ENCODE measurements at places on chromosomes 13 and 19.

DNA sequence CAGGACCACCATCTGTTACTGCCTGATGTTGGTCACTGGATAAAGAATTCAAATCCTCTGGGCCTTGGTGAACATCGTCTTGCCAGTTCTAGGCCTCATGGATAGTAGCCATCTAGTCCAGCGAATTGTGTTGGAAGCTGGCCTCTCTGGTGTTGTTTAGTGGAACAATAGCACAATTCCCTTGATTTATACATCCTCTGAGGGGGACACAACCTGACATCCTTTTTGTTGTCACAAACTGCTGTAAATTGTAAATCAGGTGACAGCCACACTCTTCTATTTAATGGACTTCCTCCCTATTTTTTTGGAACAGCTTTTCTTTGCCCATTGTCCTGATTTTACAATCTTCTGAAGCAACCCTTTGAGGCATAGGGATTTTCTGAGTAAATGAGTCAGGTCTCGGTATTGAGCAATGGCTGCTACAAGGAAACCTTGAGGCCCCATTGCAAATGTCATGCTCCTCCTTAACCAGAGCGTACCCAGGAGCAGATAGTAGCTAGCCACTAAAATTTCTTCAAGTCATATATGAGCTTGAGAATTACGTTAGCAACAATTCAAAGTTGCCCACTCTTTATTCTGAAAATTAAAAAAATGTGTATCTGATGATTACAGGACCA lies 263.3 kb downstream of the COG6 start:
- no peak for DNase-seq

- peak; percentile 96 for DNase-seq
Measured at GRCh38 chr13:45658586-45659235, 43.2 kb upstream of the ERICH6B start.

- no peak for DNase-seq
Measured at GRCh38 chr19:35790981-35791813, 15.8 kb downstream of the ARHGAP33 start.

DNA sequence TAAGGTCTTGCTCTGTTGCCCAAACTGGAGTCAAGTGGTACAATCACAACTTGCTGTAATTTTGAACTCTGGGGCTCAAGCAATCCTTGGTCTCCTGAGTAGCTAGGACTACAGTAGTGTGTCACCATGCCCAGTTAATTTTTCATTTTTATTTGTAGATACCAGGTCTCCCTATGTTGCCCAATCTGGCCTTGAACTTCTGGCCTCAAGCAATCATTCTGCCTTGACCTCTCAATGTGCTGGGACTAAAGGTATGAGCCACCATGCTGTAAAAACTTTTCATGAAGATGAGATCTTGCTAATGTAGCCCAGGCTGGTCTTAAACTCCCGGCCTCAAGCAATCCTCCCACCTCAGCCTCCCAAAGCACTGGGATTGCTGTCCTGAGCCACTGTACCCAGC lies 15.1 kb upstream of the NAA16 start:
- no peak for DNase-seq

DNA sequence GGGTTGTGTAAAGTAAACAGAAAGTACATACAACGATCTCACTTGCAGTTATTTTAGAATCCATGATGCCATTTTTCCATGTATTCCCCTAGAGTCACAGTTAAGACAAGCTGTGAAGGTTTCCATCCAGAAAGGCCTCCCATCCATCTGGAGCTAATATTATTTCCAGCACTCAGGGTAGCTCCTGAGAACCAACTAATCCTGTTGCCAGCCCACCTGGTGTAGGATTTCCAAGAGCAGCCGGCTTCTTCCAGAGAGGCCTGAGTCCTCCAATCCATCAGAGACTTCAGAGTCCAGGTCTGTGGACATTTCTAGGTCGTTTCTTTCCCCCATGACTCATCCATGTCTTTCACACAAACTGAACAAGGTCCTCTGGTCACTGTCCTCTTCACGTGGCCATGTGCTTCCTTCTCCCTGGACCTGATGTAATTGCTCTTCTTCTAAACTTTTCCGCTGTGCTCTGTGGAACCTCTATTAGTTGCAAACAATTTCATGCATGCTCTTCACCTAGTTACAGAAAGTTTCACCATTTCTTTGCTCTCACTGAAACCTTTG lies 270.3 kb upstream of the TMTC4 start:
- no peak for DNase-seq

DNA sequence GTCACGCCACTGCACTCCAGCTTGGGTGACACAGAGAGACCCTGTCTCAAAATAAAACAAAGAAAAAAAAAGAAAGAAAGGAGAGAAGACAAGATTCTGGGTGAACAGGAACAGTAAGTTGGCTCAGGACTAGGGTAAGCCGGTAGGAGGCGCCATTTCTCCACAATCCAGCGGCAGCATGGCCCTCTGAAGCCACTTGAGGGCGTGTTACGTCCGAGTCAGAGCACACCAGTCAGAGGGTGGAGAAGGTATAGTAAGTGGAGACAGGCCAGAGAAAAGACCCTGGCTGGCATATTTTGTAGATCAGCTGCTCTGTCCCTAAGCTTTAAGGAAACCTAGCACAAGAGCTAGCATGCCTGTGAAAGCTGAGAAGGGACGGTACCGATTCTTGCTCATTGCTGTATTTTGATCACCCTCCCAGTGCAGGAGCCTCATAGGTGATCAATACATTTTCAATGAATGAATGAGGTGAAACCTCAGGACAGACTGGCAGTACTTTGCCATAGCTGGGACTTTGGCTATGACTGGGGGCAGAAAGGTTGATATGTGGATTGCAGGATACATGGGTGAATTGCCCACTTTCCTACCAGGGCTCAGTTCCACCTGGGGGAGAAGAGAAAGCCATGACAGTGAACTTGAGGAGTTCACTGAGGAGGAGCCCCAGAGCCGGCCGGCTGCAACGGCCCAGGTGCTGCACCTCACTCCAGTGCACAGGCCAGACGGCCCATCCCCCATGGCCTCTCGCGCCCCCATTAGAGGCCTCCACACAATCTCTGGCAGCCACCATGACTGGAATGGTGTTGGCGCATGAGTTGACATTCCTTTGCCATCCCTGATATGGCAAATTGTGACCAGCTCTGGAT lies 23.5 kb downstream of the POU2F2 start:
- DNase-seq, result peak; percentile 88

- peak; percentile 83 for DNase-seq
Measured at GRCh38 chr19:32675720-32676185, at the start of gene RGS9BP. TSS of gene RGS9BP (plus strand) at chr19:32675848. CDS start at chr19:32676264, 416 bp downstream.

- peak; percentile 39 for DNase-seq
Measured at GRCh38 chr19:39192846-39193245, 3.9 kb upstream of the NCCRP1 start.

DNA sequence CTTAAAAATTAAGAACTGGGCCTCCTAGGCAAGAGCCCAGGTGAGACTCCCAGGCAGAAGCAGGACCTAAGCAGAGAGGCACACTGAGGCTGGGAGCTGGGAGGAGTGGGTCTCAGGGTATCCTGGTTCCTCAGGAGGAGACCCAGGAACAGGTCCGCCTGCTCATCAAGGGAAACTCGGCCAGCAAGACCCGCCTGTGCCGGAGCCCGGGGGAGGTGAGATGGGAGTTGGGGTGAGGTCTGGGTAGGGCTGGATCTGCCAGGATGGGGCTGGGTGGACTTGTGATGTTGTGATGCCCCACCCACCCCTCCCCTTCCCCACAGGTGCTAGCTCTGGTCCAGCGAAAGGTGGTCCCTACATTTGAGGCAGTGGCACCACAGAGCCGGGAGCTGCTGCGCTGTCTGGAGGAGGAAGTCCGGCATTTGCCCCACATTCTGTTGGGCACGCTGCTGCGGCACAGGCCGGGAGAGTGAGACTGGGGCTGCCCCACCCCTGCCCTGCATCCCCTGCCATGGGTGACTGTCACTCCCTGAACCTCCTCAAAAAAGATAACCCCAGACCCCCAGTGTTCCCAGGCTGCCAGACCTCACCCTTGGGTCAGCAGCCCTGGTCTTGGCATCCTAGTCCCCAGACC lies 6.9 kb downstream of the HAUS5 start:
- no peak for DNase-seq

DNA sequence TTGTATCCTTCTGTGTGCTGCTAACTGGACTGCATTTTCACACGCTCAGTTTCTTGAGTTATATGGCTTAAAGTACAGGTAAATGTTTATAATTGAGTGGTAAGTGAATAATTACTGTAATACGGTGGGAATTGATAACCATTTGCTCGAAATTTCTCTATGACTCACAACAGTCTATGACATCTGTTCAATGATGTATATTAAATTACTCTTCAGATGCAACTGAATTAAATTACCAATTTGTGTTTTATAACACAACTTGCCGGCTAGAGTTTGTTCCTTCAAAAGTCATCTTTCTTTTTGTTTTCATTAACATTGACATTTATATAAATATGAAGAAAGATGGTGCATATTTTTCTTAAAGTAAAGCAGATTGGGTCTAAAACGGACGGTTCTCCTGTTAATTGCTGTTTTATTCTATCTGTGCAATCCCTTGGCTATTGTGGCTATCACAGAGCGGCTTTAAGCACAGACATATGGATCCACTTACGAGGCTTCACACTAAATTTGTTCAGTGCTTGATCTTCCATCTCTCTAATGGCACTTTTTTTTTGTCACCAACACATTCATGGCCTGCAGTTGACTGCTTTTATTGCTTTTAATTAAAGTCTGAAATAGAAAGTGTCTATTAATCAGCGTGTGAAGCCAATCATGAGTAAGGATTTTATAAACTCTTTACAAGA lies 1291.6 kb upstream of the SLC10A2 start:
- no peak for DNase-seq

DNA sequence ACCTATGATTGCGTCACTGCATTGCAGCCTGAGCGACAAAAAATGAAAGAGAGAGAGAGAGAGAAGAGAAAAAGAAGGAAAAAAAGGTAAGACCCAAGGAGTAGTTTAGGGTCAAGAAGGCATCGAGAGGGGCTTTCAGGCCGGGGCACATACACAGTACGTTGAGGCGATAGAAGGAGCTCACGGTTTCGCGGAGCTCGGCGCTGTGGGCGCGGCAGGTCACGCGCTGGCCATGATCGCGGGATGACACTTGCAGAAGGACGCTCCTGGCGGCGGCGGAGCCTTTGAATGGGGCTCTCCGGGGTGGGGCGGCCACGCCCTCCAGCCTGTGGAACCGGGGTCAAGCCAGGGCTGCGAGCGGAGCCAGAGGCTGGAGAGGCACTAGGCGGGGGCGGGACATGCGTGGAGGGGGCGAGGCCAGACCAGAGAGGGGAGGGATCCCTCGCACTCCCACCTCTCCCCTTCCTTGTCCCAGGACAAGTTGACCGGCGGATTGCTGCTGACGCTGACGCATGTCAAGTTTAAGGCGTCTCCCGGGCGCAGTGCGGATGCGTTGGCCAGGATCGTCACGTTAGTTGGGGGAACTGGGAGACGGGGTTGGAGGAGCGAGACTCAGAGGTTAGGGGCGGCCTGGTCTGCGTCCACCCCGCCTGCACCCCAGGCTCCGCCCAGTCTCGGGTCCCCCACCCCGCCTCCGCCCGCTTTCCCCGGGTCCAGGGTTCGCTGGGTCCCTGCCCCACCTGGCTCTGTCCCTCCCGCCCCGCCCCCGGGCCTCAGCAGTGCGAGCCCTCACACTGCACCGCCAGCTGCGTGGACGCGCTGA lies 6.9 kb downstream of the NPHS1 start:
- DNase-seq, result no peak

- no peak for DNase-seq
Measured at GRCh38 chr19:38216785-38217641, 7.0 kb downstream of the DPF1 start.

DNA sequence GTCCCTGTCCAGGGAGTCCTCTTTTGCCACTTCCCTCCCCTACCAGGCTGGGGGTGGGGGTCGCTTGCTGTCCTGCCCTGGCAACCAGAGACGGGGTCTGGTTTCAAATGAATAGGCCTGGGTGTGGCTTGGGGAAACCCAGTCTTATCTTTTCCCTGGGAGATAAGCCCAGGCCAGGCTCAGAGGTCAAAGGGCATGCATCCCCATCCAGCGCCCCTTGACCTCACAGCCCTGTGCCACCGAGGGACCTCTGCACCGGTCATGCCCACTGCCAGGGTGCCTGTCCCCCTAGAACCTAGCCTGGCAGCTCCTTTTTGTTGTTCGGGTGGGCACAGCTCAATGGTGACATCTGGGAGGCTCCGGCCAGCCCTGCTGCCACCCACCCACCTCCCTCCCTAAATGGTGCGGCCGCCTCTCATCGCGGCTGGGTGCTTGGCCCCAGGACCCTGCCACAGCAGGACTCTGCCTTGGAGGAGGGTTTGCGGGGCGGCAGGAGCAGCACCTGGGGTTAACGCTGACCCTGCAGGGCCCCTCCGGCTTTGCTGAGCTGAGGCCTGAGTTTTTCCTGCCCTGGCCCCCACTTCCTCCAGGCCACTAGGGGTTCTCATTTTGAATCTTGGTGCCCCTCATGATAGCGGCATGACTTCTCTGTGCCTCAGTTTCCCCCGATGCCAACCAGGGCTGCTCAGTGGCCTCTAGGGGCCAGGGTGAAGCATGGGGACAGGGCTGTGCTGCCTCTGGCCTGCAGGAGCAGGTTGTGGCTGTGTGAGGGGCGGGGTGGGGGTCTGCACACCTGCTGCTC lies 2.9 kb upstream of the CERS1 start:
- no peak for DNase-seq

DNA sequence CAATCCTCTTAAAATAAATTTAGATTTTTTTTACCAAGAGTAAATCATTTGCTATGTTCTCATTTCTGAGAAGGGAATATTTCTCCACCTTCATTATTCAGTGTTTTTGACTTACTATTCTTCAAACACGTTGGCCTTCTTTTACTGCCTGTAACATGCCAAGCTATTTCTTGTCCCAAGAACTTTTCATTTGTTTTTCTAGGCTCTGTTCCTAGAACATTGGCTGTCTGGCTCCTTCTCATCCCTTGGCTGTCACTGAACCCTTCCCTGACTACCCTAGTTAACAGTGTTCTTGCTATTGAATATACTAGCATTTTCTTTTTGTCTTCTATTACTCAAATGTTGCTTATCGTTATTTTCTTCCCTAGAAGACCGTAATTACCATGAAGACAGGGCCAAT lies 248.1 kb downstream of the ITGBL1 start:
- DNase-seq, result peak; percentile 67

GRCh38 chr19:10018786-10019185 lies 5.5 kb downstream of the RDH8 start:
- no peak for DNase-seq

GRCh38 chr19:29673451-29674371 lies 8.4 kb downstream of the PLEKHF1 start:
- DNase-seq, result no peak

- DNase-seq, result no peak
Measured at GRCh38 chr13:24176351-24177101, 16.0 kb downstream of the SPATA13 start.

DNA sequence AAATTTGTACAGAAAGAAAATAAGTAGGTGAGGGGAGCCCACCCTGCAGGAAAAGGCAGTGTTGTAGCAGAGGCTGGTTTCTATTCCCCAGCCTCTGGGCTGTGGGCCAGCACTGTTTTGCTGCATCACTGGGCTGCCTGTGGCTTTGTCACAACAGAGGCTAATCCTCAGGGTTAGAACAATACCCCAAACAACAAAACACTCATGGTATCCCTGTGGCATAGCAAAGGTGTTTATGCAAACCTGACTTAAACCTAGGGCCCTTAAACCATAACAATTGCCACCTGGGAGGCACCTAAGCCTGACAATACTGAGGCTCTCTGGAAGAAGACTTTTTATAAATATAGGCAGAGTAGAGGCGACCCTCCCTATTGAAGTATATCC lies 314.7 kb downstream of the OLFM4 start:
- DNase-seq, result no peak

- peak; percentile 89 for DNase-seq
Measured at GRCh38 chr13:26508885-26509284, 48.6 kb upstream of the WASF3 start.

- DNase-seq, result peak; percentile 11
Measured at GRCh38 chr19:57171551-57172081, 4.3 kb upstream of the DUXA start.

GRCh38 chr19:2171349-2172145 lies 7.8 kb downstream of the DOT1L start:
- no peak for DNase-seq
